ENCODE measurements at places on chromosomes 3 and 15.

- DNase-seq, result no peak
Measured at GRCh38 chr3:147538034-147538433, 128.9 kb downstream of the ZIC1 start.

GRCh38 chr3:66014056-66014455, 24.7 kb downstream of the MAGI1 start:
- DNase-seq, result no peak

DNA sequence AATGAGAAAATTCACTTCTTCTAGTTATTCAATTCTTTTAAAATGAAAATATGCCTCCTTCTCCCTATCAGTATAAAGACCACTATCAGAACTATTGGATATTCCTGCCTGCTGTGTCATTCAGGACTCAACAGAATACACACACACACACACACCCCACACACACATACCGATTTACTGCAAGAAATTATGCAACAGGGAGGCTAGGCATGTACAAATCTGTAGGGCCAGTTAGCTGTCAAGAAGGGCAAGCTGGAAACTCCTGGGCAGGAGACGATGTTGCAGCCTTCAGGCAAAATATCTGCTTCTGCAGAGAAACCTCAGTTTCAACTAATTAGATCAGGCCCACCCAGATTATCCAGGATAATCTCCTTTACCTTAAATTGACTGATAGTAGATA, 13.9 kb upstream of the RYR3 start:
- DNase-seq, result no peak

DNA sequence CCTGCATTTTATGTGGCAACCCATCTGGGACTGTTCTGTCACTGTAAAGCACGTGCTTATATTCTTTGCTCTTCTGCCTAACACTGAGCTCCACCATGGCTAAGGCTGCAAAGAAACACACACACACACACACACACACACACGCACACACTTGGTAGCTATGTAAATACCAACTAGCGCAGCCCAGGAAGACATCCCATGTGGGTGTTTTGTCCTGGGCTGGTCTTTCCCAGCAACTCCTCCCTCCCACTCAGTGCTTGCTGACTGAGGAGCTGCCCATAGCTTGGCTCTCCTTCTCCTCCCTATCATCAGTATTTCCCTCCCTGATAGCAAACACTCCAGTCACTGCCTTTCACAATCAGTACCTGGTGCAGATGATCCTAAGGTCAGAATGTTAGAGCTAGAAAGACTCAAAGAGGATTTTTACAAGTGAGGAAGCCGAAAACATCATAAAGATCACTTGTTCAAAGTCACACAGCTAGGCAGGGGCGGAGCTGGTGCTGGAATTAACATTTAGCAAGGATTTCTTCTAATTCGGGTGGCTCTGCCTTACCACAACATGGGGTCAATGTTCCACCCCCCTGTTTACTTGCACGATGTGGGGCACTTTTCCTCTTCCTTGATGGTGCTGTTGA, 377.1 kb upstream of the TBL1XR1 start:
- peak; percentile 70 for DNase-seq

- DNase-seq, result no peak
Measured at GRCh38 chr3:74614107-74614967, at the start of gene CNTN3. TSS of gene CNTN3 (minus strand) at chr3:74614659. CDS start at chr3:74521112, 93,547 bp downstream.

DNA sequence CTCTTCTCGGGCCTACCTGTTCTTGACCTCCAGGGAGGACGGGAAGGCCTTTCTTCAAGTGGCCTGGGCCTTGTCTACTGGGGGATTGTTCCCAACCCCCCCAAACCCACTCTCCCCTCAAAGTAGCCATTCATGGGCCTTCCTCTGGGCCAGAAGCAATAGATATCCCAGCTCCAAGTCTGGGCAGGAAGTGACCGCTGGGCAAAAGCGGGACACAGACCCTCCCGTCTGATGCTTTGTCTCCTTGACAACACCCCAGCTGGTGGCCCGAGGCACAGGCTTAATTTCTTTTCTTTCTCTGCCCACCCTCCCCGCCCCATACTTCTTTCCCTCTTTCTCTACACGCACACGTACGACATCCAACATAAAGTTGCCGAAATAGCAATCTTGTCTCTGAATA, 41.4 kb upstream of the FEZF2 start:
- DNase-seq, result no peak
